Fibroblast of skin of scalp (primary cell): ENCODE measurements at places on chromosomes 1 and 21.
A peak's percentile ranks its signal among the peaks of the same experiment; 100 is the strongest.

- DNase-seq, result no peak
These were observed 36.7 kb upstream of the IGSF3 start for GRCh38 chr1:116704278-116704677.

- peak; percentile 60 for DNase-seq
These were observed at the start of gene IL10RB for GRCh38 chr21:33266050-33266788. Gene IL10RB (plus strand): TSS chr21:33266367. CDS start chr21:33266466, 99 bp downstream.

DNA sequence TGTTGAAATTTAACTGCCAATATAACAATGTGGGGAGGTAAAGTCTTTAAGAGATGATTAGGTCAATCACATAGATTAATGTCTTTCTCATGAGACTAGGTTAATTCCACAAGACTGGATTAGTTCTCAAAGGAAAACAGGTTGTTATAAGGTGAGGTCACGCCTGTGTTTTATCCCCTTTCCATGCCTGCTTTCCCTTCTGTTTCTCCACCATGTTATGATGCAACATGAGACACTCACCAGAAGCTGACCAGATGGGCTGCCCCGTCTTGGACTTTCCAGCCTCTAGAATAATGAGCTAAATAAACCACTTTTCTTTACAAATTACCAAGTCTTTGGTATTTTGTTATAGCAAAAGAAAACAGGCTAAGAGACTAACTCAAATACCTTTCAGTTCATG lies 70.8 kb downstream of the DDAH1 start:
- no peak for DNase-seq

DNA sequence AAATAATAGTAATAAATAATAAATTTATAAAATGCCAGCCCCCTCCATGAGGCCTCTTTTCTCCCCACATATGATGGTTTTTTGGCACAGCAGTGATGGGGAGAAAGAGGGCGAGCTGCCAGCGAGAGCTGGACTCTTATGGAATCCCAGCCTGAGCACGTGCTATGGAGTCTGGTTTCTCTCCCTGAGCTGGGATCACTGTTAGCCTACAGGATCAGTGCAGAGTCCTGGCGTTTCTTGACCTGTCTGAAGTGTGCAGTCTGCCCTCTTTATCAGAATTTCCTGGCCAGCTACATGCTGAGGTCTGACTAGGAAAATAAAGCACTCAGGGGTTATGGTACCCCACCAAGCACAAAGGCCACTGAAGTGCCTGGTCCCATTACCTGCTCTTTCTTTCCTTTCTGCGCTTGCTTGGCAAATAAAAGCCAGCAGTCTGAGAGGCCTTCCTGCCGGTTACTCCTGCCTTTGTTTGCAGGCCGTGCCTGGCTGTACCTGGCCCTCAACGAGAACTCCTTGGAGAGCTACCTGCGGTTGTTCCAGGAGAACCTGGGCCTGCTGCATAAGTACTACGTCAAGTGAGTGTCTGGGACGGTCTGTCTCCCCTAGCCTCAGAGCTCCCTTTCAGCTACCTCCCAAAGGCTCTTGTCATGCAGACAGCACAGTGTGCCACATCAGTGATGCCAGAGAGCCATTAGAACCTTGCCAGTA lies 18.5 kb upstream of the SLC25A34 start:
- DNase-seq, result no peak

- DNase-seq, result no peak
These were observed 6.3 kb downstream of the ACTA1 start for GRCh38 chr1:229427572-229427971.

- DNase-seq, result no peak
These were observed 1.6 kb downstream of the ADCY10 start for GRCh38 chr1:167912294-167912693.

GRCh38 chr1:88740784-88741183 lies 56.7 kb downstream of the PKN2 start:
- DNase-seq, result no peak

DNA sequence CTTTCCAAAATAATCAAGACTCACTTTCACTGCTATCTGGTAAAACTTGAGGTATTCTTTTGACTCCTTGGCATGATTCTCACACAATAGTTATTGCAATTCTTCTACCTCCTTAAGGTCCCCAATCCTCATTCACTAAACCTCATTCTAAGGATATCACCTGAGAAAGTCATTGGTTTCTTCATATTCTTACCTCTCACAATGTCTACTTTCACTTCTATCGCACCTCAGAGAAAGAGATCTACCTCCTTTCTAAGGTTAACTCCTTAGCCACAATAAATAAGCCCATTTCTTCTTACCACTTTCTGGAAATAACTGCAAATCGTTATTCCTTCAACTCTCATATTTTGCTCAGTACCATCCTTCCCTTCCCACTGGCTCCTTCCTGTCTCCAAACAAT lies 18.7 kb downstream of the HNRNPR start:
- DNase-seq, result no peak
